ENCODE measurements at places on chromosomes 7 and 10.

DNA sequence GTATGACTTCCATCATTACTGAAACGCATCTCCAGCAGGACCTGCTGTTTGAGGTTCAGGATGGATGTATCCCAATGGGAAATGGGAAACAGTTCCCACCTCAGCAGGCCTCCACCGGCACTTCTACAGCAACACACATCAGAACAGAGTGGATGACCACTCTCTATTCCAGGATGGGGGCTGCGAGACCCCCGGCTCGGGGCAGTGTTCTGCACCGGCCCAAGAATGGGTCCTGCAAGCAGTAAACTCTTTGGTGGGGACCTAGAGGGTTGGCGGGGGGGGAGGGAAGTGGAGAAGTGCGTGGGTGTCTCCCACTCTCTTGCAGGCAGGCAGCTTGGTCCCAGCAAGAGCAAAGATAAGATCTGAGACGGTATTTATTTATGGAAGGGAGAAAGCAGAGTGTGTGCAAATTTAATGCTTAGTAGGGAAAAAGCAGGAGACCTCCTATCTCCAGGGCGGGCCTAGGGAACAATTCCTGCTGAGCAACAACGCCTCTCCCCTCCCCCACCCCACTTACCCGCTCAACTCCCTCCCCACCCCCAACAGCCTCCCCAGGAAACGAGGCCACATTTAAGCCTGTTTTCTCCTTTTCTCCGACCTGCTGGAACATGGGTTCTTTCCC is 4.0 kb downstream of the SFMBT2 start:
- no peak for DNase-seq

GRCh38 chr7:44396496-44396895 is 71.1 kb upstream of the CAMK2B start:
- no peak for DNase-seq

- DNase-seq = no peak
Measured at GRCh38 chr7:77788327-77788902, 9.8 kb downstream of the TMEM60 start.

- no peak for DNase-seq
Measured at GRCh38 chr7:112584290-112584689, 103.5 kb downstream of the LSMEM1 start.

Measured in D721Med (cell line).